ENCODE measurements at places on chromosomes 7 and 10.

DNA sequence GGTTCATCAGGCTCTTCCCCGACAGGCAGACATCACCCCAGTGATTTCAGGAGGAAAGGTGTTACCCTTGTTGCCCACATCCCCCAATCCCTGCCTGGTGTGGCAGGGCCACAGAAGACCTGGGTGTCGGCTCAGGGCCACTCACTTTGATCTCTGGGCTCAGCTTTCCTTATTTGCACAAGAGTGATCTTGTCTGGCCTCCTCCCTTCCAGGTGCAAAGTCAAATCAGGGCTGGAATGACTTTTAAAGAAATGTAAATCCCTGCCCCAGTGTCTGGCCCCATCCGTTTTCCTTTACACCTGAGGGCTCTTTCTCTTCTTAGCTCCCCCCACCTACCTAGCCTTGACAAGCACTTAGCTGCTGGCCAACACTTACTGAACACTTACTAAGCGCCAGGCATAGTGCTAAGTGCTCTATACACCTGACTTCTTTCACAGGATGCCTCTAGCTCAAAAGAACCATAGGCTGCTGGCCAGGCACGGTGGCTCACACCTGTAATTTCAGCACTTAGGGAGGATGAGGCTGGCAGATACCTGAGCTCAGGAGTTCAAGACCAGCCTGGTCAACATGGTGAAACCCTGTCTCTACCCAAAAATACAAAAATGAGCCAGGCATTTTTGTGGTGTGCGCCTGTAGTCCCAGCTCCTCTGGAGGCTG lies 979 bp upstream of the NODAL start:
- no peak for DNase-seq

- DNase-seq = no peak
Measured at GRCh38 chr7:51129527-51130472, 186.8 kb downstream of the COBL start.

GRCh38 chr10:124349996-124350280 lies 68.8 kb downstream of the OAT start:
- no peak for DNase-seq

- DNase-seq = no peak
Measured at GRCh38 chr7:138021889-138022288, 20.0 kb upstream of the CREB3L2 start.

DNA sequence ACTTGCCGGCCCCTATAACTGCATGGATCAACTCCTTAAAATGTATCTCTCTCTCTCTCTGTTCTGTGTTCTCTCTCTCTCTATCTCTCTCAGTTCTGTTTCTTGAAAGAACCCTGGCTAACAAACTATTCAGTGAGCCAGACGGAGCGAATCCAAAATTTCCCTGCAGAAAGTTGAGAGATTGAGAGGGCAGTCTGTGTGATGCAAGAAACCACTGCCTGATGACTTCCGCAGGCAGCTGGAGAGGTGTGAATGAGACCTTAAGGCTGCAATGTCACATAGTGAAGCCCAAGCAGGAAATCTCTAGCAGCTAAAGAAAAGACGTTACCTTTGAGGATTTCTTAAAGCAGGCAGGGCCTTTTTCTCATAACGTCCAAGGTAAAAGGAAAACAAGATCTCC lies 17.3 kb downstream of the FAM107B start:
- DNase-seq = no peak

- DNase-seq = no peak
Measured at GRCh38 chr10:106107706-106108105, 1056.8 kb downstream of the SORCS1 start.

DNA sequence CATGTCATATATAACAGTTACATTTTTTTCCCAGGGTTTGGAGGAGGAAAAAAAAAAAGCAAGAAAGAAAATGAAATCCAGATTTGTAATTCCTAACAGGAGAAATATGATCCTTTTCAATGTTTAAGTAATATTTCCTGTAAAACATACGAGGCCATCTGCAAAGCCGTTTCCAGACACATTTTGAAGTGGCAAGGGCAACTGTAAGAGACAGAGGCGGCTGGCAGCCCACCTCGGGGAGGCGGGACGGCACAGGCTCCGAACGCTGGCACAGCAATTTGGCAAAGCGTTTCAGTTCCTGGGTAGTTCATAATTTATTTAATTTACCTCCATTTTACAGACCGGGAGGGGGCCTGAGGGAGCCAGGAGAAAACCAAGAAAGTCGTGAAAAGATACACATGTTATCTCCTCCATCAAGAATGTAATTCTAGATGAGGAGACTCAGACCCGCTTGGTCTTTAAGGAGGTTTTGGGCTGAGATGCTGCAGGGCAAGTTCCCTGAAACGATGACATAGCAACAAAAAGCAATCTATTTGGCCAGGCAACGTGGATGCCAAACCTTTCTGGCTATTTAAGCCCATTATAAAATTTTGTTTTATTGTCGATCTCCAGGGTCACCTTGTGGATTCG lies 448.5 kb upstream of the MKI67 start:
- DNase-seq = no peak

- no peak for DNase-seq
Measured at GRCh38 chr10:12156367-12157123, 27.1 kb downstream of the SEC61A2 start.

DNA sequence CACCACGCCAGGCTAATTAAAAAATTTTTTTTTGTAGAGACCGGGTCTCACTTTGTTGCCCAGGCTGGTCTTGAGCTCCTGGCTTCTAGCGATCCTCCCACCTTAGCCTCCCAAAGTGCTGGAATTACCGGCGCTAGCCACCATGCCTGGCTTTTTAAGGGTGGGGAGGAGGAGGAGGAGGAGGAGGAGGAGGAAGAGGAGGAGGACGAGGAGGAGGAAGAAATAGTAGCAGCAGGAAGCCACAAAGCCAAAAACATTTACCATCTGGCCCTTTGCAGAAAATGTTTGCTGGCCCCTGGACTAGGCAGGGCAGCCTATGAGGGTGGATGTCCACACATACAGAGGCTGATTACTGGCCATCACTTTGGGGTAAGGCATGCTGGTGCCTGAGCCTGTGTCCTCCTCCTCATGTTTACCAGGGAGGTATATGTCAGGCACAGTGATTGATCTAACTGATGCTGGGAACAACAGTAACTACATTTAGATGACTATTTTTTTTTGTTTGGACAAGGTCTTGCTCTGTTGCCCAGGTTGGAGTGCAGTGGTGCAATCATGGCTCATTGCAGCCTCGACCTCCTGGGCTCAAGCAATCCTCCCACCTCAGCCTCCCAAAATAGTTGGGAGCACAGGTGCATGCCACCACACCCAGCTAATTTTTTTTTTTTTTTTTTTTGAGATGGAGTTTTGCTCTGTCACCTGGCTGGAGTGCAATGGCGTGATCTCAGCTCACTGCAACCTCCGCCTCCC lies 122.1 kb downstream of the HIP1 start:
- DNase-seq = no peak

GRCh38 chr10:86195521-86196157 lies 171.0 kb downstream of the GRID1 start:
- no peak for DNase-seq

DNA sequence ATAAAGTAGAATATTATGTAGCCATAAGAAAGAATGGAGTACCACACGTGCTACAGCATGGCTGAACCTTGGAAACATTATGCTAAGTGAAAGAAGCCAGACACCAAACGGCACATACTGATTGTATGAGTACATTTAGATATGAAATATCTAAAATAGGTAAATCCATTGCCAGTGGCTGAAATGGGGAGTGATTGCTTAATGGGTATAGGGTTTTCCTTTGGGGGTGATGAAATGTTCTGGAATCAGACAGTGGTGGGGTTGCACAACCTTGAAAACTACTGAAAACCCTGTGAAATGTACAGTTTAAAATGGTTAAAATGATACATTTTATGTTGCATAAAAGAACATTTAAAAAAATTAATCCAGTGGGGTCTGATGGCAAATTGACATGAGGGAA lies 667.9 kb downstream of the AUTS2 start:
- no peak for DNase-seq
